Vagina (tissue), 2 donors: ENCODE measurements at places on chromosomes 16 and 17.

GRCh38 chr17:77321649-77322513 lies 181.1 kb downstream of the SEC14L1 start:
- DNase-seq = no peak

DNA sequence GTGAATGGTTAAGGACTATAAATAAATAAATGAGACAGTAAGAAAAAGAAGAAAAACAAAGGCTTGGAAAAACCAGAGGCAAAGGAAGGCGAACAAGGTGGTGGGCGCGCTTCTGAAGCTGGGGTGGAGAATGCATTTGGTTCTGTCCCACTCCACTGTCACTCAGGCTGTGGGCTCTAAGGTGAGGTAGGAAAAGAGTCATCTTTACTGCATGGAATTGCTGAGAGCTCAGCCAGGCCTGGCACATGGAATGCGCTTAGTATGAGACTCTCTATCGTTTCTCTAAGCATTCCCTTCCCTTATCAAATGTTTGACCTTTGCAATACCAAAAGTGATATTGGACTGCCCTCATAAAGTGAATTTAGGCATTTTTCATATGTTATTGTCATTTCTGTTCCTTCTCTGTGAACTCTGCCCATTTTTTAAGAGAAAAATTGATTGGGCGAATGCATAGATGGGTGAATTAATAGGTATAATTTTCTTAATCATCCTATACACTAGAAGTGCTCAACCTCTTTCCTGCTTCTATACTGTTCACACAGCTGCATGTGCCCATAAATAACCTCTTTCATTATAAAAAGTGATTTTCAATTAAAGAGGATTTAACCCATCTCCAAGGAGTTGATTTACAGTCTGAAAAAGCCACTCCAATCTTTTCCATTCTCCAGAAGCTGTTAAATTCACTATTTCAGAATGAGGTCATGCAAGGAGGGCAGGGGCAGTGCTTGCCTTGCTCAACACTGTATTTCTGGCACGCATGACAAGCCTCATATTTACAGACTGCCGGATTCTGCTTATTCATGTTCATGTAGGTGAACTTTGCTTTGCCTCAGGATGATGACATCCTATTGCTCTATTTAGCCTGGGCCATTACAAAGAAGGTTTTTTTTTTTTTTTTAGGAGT lies 87.7 kb downstream of the MYH10 start:
- no peak for DNase-seq

DNA sequence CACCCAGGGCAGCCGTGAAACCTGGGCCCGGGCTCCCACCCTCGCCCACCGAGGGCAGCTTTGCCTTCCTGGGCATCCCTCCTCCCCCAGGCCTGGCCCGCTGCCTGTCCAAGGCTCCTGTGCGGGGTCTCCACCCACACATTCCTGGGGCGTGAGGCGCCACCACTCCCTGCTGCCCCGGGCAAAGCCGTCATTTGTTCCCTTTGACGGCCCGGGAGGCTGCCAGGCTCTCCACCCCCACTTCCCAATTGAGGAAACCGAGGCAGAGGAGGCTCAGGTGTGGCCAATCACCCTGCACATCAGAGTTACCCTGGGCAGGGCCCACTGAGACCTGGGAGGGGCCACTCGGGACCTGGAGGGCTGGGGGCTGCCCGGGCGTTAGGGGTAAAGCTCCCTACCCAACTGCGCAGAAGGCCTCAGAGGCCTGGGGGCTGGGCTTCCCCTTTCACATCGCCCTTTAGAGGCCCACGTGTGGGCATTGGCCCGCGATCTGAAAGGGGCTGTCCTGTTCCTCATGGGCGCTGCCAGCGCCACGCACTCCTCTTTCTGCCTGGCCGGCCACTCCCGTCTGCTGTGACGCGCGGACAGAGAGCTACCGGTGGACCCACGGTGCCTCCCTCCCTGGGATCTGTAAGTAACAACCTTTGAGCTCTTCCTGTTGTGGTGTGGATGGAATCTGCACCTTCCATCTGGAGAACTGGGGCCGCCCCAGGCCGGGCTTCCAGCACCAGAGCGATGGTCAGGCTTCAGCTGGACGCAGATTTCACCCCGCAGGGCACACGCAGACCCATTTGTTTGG lies at the start of gene MSLN:
MSLN (plus strand) TSS at position 190 of the 799 bp plus-strand sequence. CDS start 1,947 bp downstream, outside the sequence.
- no peak for DNase-seq

DNA sequence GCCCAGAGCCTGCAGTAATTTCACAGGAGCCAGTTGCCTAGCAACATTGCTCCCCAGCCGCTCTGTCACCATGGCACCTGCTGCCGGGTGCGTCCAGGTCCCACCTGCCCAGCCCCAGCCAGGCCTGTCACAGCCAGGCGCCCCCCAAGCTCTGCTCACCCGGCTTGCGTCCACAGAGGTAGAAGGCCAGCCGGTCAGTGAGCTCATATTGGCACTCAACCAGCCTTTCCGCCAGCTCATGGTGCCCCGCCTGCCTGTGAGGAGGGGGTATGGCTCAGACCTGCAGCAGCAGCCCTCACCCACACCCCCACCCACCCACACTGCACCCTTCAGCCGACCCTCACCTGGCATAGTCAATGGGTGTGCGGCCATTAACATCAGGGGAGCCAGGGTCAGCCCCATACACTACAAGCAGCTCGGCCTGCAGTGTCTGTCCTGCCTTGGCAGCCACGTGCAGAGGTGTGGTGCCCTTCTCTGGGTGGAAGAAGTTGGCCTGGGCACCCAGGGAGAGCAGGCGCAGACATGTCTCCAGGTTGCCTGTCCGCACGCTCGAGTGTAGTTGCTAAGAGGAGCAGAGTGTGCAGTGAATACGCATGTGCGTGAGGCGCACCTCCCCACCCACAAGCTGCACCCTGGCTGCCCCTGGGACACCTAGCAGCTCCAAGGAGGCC lies 7.7 kb downstream of the GIT1 start:
- no peak for DNase-seq

GRCh38 chr16:49127103-49127502 lies 154.5 kb downstream of the CBLN1 start:
- no peak for DNase-seq

DNA sequence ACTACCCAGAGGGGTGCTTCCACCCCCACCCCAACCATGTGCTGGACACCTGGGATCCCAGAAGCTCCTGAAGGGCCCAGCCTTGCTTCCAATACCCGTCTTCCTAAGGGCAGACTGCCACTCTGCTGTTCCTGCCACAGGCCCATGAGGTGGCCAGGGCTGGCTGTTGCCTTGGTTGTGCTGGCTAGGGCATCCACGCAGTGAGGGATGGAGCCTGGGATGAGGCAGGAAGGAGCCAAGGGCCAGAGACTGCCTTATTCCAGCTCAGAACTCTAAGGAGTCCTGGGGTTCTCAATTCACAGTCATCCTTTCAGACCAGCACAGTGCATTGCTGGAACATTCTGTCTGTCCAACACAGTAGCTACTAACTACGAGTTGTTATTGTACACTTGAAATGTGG lies 37.8 kb downstream of the BCO1 start:
- no peak for DNase-seq

DNA sequence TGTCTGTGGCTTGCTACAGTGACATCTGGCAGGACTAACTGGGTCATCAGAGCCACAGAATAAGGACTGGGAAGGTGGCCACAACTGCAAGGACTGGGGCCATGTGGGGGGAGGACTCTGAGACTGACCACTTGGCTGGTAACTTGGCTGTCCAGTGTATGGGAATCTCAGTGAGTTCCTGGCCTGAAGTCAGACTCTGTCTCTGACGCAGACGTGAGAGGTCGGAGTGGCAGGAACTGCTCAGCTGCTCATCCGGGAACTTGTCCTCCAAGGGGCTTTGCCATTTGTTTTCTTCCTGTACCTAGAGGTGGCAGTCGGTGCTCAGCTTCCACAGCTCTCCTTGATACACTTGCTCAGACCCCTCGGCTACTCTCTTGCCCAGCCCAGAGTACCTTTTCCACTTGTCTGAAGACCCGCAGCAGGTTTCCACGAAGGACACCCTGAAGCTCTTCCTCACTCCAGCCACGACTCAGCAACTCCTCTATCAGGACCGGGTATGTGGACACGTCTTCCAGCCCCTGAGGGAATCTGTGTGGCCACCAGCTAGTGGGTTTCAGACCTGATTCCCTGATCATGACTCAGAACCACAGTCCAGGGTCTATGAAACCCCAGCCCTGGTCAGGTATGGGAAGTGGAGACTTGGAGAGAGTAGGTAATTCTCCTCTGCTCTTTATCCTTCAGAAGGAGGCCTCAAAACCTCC lies 7.3 kb upstream of the DPEP3 start:
- no peak for DNase-seq

- no peak for DNase-seq
These were observed 694 bp upstream of the TBCD start for GRCh38 chr17:82751171-82751570.

DNA sequence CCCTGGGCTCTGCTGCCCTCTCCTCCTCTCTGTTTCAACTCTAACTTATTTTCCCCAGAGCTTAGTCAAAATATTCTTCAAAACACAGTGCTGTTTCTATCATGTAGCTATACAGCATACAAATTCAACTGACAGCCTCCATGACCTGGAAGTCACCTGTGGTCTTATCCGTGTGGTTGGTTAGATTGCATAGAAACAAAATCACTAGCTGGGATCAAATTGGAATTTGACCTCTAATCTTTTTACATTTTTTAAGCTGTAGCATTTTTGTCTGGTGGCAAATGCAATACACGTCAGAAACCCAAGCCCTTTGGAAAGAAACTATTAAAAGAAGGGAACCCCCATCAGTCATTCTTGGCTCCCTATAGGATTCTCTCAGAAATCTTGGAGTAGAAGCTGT lies 57.3 kb downstream of the ABCC12 start:
- no peak for DNase-seq
